ENCODE measurements at places on chromosomes 6 and 20.

DNA sequence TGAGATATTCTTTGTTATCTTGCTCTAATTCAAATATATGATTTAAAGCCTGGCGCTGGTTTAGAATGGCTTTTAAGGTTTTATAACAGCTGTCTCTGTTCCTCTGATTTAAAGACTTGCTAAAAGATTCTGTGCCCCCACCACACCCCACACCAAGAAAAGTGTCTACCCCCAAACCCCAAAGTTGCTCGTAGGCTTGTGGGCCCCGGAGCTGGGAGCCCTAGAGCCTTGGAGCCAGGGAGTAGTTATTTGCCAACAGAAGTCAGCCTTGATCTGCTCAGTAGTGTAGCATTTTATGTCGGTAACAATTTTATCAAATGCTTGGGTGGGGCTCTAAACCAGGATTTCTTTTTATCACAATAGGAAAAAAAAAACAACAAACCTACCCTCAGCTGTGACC is 105.2 kb upstream of the TRAF3IP2 start:
- DNase-seq = no peak

GRCh38 chr6:127299522-127300240 is 33.0 kb downstream of the RNF146 start:
- no peak for DNase-seq

- no peak for DNase-seq
These were observed 4.6 kb downstream of the KCNK15 start for GRCh38 chr20:44750081-44750805.

GRCh38 chr6:160297310-160297709 is 38.7 kb upstream of the SLC22A2 start:
- DNase-seq = no peak

DNA sequence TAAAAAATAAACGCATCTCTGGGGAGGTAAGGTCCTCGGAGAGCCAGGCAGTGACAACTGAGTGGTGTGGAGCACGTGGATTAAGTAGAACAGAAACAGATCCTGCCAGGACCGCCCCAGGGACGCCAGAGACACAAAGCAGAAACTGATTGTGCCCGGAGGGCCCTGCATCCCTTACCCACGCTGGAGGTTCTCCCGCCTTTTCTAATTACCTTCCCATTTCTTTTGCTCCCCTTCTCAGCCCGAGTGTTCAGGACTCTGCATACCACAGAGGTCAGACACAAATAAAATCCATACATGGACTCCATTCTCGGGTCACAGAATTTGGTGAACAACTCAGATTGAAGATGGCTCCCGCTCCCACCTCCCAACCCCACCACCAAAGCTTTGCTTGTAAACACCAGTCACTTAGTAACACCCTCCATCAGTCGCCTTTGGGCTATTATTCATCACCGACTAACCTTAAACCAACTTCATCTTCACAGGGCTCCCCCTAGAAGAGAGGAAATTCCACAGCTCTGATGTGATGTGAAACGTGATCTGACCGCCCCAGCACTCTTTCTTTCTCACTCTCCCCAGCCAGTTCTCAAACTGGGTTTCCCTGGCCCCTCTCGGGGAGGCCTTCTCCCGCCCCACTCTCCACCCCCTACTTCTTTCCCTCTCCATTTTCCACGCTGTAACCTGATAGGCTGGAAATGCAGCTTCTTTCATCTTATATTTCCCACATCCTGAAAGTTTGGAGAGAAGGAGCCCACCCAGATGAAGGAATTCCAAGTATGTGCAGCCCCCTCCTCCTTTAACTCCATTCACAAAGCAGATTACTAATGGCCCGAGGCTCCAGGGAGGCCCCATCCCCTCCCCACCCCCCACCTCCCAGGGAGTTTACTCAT is 32.5 kb upstream of the PIM1 start:
- DNase-seq = peak; percentile 94

- DNase-seq = no peak
These were observed 81.9 kb upstream of the E2F3 start for GRCh38 chr6:20319520-20320357.

- DNase-seq = no peak
These were observed 78.0 kb downstream of the DLGAP4 start for GRCh38 chr20:36384022-36384619.

DNA sequence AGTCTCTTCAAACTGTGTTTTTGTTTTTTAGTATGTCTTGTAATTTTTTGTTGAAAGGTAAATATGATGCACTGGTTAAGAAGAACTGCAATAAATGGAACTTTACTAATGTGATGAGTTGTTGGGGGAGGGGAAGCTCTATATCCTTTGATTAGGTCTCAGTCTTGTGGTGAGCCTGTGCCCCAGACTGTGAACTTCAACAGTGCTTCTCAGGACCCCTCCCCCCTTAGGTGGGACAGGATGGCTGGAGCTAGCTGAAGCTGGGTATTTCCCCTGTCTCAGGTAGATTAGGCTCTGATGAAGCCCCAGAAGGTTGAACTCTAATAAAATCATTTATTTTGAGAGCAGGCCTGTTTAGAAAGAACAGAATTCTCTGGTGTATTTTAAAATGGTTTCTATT is 31.4 kb upstream of the TASP1 start:
- no peak for DNase-seq

- no peak for DNase-seq
These were observed 59.4 kb downstream of the INSM1 start for GRCh38 chr20:20427227-20427864.

GRCh38 chr6:142413111-142413510 is 111.3 kb downstream of the ADGRG6 start:
- DNase-seq = no peak

DNA sequence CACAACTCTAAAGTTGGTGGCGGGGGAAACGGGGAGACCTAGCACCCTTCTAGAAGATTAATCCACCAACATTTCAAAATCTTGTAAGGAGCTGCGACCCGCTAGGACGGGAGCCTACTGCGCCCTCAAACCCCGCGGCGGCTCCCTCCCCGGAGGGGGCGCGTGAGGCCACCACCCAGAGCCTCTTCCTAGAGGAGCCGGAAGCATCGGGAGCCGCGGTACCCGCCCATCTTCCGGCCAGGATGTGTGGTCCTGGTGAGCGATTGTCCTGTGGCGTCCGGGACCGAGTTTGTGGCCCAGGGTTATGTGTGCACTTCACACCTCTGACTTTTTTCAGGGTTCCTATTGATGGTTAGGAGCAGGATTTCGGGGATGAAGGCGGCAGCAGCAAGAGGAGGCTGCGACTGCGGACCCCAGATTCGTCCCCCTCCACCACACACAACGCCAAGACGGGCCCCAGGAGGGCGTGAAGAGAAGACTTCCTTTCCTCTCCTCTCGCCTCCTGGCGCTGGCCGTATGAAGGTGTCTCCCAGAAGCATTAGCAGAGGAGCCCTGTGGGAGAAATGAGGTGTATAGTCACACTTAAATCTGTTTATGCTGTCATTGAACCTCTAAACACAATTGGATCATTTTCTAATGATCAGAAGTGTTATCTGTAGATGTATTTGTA is 10.7 kb downstream of the ZNF165 start:
- DNase-seq = no peak

GRCh38 chr20:20699144-20699543 is 13.3 kb downstream of the RALGAPA2 start:
- DNase-seq = no peak

DNA sequence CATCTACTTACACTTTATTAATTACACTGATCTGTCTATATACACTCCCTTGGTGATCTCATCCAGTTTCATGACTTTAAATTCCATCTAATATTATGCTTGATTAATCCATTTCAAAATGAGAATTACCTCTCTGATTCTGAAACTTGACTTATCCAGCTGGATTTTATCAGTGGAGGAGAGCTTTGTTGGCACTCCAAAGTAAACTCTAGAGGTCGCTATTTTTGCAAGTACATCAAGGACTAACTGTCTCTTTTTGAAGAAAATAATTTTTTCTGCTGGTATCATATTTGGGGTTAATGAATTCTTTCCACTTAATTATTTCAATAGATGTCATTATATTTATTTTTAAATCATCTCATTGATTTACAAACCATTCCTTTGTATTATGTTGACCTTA is 630.3 kb upstream of the MAN1A1 start:
- DNase-seq = no peak

GRCh38 chr20:60085551-60086132 is 127.4 kb downstream of the CDH26 start:
- DNase-seq = no peak

- DNase-seq = no peak
These were observed 244.9 kb downstream of the THBS2 start for GRCh38 chr6:169008641-169009257.

- DNase-seq = no peak
These were observed 28.7 kb upstream of the TXNDC5 start for GRCh38 chr6:7939184-7939863.

- DNase-seq = no peak
These were observed 175.0 kb downstream of the CBLN4 start for GRCh38 chr20:55830121-55830827.

- DNase-seq = no peak
These were observed at the start of gene ITPR3 for GRCh38 chr6:33620856-33621710. ITPR3 (plus strand) TSS chr6:33621322; CDS start chr6:33621603, 281 bp downstream.

DNA sequence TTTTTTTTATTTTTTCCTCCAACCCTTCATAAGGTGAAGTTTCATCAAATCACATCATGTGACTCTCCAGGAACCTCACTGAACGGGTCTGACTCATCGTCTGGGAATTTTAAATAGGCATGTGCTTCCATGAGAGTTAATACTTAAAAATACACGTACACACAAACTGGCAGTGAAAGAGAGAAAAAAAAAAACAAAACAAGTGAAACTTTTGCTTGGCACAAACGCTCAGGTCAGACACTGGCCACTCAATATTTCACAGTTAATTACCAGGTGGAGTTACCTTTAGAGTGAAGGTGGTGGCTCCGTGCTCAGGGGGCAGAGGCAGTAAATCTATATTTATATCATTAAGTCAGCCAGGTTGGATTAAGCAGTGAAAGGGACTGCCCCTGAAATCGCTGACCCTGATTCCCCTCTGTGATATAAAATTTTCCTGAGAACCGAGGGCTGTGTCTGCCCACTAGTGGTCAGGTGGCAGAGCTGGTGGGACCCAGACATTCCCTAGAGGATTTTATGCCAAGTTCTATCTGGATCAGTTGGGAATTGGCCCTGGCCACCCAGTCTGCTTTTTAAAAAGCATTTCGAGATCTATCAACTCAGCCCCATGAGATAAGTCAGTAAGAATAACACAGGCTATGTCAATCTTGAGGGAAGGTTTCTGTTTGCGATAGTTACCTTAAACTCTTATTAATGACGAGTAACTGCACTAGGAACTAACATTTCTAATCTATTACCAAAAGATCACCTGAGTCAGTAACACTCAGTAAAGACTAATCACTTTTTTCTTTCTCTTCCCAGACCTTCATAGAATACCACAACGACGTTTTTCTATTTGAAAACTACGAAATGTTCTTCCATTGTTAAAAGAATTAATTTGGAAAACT is 259.1 kb downstream of the HDGFL1 start:
- DNase-seq = peak; percentile 87

GRCh38 chr6:15628499-15629131 is 34.2 kb downstream of the DTNBP1 start:
- DNase-seq = peak; percentile 79

DNA sequence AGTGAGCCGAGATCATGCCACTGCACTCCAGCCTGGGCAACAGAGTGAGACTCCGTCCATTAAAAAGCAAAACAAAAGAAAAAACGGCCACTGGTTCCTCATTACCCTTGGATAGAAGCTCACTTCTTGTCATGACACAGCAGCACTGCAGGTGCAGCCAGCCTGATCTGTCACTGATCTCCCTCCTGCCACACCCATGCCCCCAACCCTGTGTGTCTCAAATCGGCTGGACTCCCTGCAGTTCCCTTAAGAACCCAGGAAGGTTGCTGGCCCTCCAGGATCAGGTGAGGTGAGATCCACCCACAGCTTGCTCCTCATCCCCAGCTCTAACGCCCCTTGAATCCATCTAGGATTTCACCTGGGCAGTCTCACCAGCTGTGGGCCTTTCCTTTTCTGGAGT is 26.3 kb upstream of the NNAT start:
- DNase-seq = no peak

GRCh38 chr6:1296542-1296941 is 15.4 kb upstream of the FOXQ1 start:
- peak; percentile 16 for DNase-seq

DNA sequence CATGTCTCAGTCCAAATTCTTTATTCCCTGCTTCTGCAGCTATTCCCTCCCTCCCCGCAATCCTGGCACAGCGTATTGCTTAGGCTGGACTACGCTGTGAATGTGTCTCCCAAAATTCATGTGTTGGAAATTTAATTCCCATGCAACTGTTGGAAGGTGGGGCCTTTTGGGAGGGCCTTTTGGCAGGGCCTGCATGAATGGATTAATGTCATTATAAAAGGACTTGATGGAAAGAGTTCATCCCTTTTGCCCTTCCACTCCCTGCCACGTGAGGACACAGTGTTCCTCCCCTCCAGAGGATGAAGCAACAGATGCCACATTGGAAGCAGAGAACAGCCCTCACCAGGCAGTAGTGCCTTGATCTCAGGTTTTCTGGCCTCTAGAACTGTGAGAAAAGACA is 20.4 kb upstream of the NOTCH4 start:
- no peak for DNase-seq

- DNase-seq = no peak
These were observed 69.2 kb upstream of the GMDS start for GRCh38 chr6:2314641-2315040.

- DNase-seq = no peak
These were observed 59.8 kb downstream of the CDH4 start for GRCh38 chr20:61311656-61312387.

DNA sequence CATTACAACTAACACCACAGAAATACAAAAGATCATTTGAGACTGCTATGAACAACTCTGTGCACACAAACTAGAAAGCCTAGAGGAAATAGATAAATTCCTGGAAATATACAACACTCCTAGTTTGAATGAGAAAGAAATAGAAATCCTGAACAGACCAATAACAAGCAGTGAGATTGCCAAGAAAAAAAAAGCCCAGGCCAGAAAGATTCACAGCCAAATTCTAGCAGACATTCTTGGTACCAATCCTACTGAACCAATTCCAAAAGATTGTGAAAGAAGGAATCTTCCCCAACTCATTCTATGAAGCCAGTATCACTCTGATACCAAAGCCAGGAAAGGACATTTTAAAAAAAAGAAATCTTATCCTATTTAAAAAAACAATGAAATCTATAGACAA is 7.0 kb upstream of the CDK19 start:
- DNase-seq = no peak

DNA sequence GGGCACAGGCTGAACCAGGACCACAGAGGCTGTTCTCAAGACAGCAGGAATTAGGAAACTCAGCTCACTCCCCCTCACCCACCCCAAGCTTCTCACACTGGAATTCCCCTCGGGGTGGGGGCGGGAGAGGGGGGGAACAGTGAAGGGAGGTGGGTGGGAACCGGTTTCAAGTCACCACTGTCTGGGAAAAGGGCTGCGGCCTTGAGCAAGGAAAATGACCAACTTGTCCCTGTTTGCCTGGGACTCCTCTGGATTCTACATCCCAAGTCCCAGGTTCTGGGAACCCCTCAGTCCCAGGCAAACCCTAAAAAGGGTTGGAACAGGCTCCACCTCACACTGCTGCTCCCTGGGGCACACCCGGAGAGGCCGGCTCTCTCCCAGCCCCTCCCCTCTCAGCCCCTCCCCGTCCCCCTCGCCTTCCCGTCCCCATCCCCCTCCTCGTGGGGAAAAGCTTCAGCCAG is 230.7 kb downstream of the TFAP2C start:
- DNase-seq = no peak

GRCh38 chr20:48846516-48847492 is 19.0 kb upstream of the PREX1 start:
- DNase-seq = no peak

Data from skeletal muscle cell (primary cell).